ENCODE measurements at places on chromosomes 5 and 9.

GRCh38 chr9:100725371-100725770, 147.5 kb downstream of the CAVIN4 start:
- DNase-seq = no peak

GRCh38 chr5:3194271-3194670, 401.4 kb upstream of the IRX1 start:
- no peak for DNase-seq

DNA sequence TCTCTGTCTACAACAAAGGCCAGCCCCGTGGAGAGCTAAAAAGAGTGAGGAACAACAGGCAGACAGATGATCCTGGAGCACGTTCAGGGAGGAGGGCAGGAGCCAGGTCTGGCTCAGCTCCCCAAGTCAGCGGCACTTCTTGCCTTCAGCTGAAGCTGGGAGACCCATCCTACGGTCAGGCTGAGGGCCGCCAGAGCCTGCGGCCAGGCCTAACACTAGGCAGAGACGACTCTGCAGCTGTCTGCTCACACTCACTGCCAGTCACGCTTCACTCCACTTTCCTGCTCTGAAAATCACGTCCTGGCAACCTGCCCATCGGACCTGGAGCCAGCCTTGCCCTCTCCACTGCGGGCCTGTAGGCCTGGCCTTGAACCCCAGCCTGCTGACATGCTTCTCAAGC, 160.9 kb upstream of the LHFPL2 start:
- DNase-seq = peak; percentile 38

GRCh38 chr5:39758426-39758825, 333.6 kb upstream of the DAB2 start:
- DNase-seq = no peak

- DNase-seq = no peak
These were observed 116.0 kb downstream of the MLLT3 start for GRCh38 chr9:20506099-20506900.

DNA sequence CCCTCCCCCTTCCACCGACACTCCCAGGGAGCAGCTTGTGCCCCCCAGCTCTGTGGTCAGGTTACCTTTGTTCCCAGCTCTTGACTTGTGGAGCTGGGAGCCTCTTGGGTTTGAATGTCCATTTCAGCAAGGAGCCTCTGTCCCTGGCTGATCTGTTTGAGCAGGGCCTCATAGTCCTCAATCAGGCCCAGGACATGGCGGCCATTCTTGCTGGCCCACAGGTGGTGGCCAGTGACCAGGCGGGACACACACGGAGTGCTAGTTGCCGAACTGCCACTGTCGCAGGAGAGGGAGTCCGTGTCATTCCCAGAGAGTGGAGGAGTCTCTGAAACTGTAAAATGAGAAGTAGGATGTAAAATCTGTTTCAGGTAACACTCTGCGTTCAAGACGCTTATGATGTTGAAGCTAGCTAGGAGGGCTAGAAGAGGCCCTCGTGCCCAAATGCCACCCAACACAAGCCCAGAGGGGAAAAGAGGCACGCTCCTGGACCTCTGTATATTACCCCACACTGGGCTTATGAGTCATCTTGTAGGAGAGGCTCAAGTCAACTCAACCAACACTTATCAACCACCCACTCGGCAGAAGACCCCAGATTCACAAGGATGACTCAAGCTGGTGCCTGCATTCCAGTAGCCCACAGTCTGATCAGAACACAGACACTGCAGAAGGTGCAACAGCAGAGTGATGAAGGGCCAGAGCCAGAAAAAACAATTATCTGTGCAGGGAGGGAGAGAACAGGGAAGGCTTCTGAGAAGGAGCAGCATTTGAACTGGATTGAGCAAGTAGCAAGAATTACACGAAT, 177.0 kb downstream of the CDK5RAP2 start:
- no peak for DNase-seq

DNA sequence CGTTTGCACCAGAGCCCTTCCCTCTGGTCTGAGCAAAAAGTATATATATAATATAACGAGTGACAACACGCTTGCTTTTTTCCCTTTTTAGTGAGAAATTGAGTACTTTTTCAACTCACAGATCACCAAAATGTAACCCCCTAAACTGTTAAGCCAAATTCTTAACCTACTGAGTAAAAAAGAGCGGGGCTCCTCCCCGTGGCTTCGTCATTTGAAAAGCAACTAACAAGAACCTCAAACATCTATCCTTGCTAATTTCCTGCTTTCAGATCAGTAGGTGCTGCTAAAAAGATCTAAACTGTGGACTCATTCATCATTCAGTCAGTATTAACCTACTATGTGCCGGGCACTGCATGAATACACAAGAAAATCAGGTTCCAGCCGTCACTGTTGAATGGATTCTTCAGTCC, 1.0 kb upstream of the PTBP3 start:
- DNase-seq = peak; percentile 51

GRCh38 chr5:167850911-167851310, 440.5 kb upstream of the WWC1 start:
- no peak for DNase-seq

DNA sequence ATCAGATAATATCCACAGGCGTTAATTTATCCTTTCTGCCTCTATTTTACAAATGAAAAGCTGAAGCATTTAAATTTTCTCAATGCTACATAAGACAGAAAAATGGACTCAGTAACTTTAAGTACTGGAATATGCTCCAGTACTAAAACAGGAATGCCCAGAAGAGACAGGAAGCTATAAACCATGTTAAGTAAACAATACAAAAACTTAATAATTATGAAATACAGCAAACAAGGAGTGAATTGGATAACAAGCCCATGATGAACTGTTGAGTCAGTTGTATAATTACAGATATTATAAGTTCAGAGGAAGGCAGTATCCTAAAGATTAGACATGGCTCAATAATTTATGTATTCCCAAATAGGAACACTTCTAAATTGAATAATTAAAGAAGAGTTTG, 148.5 kb downstream of the CHSY3 start:
- DNase-seq = no peak

DNA sequence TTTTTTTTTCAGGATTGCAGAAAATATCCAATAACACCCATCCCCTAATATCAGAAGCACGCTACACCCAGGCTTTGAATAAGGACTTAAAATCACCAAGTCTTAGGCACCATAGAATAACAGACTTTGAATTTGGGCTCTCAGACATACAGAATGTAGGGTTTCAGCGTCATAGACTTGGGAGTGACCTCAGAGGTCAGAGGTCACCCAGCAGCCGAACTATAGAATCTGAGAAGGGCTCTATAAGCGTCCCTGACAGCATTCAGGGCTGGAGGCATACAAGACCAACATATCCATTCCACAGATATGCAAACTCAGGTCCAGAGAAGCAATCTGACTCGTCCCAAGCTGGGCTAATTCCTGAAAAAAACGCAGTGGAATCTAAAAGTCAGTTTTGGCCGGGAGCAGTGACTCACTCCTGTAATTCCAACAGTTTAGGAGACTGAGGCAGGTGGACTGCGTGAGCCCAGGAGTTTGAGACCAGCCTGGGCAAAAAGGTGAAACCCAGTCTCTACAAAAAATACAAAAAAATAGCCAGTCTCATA, 34.7 kb downstream of the SLC6A7 start:
- DNase-seq = no peak

DNA sequence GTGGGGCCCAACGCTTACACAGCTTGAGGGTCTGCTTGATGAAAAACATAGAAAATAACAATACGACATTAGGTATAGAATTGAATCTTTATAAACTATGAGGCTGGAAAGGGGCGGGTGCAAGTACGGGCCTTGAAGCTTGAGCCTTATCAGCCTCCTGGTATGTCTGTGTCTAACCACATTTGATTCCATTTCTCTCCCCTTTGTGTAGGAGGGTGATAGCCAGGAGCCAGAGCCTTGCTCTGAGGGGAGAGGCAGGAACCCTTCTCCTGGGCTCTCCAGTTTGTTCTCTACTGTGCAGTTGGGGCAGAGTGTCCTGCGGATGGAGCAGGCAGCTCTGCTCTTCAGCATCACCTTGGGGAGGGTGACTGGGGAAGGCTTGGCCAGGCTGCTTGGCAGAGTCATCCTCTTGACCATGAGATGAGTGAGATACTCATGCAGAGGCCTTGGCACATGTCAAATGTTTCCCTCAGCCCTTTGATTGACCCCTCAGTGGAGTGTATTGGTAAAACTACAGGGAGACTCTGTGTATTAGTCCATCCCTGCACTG, 153.5 kb downstream of the SEMA6A start:
- DNase-seq = no peak

DNA sequence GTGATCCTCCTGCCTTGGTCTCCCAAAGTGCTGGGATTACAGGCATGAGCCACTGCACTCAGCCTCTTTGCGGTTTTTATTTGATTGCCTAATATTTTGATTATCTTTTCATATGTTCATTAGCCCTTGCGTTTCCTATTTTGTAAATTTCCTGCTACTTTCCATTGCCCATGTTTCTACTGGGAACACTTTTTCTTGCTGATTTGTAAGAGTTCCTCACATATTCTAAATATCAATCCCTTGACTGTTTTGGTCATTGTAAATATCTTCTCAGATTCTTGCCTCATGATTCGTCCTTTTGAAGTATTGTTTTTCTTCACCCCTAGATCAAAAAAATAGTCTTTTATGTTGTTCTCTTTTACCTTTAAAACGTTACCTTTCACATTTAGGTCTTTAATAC, 37.9 kb upstream of the TTC1 start:
- no peak for DNase-seq

- no peak for DNase-seq
These were observed 66.0 kb downstream of the AMBP start for GRCh38 chr9:114012126-114012525.

- no peak for DNase-seq
These were observed 90.2 kb upstream of the SH3PXD2B start for GRCh38 chr5:172544371-172545095.

- no peak for DNase-seq
These were observed 174.0 kb downstream of the IRX2 start for GRCh38 chr5:2577312-2578036.

- DNase-seq = no peak
These were observed 8.1 kb downstream of the AK3 start for GRCh38 chr9:4732890-4733289.

GRCh38 chr9:109558718-109559151, 60.6 kb upstream of the PTPN3 start:
- DNase-seq = no peak

DNA sequence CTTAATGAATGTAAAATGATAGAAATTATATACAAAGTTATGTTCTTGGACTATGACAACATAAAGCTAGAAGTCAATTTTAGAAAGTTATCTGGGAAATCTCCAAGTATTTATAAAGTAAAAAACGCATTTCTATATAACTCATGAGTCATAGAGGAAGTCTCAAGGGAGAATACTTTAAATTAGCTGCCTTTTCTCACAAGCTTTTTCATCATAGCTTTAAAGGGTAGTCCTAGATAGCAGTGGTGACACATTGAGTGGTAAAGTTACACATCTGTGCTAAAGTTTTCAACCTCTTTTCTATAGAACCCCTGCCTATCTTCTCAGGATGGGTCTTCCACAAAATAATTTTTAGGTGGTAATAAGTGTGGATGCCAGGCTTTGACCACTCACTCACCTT, 598.3 kb upstream of the FAM174A start:
- no peak for DNase-seq

GRCh38 chr5:71586052-71586940, 844 bp upstream of the MCCC2 start:
- peak; percentile 74 for DNase-seq

- no peak for DNase-seq
These were observed 24.3 kb upstream of the F2R start for GRCh38 chr5:76691467-76692273.

GRCh38 chr9:133049043-133049442, 12.7 kb upstream of the CEL start:
- no peak for DNase-seq

GRCh38 chr9:137582286-137582860, 3.6 kb upstream of the DPH7 start:
- DNase-seq = no peak

DNA sequence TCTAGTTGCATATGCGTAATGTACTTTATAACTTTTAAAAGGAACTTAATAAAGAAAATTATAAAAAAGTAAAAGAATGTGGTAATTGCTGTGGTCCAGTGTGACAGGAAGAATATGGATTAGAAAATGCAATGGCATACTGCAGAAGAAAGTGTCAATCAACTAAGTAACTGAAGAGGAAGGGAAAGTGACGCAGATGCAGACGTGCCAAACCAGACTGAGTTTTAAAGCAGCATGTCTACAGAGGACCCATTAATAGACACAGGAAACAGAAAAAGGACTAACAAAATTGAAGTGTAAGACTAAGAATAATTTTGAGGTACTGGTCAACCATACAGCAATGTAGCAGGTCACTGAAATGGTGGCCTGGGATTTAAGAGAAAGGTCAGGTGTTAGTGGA, 73.3 kb downstream of the DPYSL3 start:
- DNase-seq = no peak

GRCh38 chr5:103445426-103446035, 117.1 kb downstream of the NUDT12 start:
- no peak for DNase-seq

DNA sequence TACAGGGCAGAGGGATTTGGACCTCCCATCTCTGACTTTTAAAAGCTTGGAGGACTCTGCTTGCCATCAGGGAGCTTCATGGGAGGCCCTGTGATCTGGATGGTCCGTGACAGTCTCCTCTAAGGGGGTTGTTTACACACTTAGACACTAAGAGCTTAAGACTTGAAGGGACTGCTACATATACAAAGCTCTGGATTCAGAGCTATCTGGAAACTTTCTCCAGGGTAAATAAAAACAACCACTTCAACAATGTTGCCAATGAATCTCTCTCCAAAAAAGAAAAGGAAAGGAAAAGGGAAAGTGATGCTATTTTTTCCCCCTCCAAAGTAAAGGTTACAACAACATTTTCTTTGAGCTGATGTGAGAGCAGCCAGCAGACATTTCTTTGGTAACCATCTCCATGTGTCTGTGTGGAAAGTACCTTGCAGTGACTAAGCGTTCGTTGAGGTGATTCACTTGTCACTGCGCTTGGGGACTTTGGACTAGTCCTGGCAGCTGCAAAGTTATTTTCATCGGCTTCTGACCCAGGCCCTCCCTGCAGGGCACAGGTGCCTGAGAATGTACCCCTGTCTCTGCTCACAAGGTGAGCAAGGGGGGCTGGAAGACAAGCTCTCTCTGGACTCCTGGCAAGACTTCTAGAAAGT, 262.1 kb upstream of the KLF4 start:
- DNase-seq = no peak

GRCh38 chr5:91438871-91439270, 55.8 kb upstream of the ARRDC3 start:
- DNase-seq = no peak

- DNase-seq = no peak
These were observed 162.8 kb downstream of the SREK1 start for GRCh38 chr5:66306844-66307315.

DNA sequence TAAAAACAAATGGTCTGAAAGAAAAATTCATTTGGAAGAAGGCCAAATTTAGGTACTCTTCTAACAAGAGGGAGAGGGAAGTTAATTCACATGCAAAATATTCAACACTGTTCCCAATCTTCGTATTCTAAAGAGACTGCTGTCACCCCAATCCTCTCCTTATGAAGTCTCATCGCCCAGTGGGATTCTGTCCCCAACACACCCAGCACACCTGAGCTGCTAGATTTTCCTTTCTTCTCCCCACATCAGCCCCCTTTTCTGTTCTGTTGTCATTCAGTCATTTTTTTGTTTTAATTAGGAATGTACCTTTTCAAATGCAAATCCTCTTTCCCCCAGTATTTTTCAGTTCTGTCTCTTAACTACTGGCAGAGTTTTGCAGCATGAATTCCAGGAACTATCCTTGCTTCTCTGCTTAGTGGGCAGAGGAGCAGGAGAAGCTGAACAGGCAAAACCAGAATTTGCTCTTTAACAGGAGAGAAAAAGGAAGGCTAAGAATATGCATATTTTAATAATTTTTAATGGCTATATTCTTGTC, 366.9 kb downstream of the MAN2A1 start:
- no peak for DNase-seq

GRCh38 chr5:172744123-172745104, 26.6 kb downstream of the DUSP1 start:
- no peak for DNase-seq

Measured in NCI-H510A treated with DMSO at 0.1 percent for 48 hours (cell line).